ENCODE measurements at places on chromosomes 6 and 20.

GRCh38 chr20:37494301-37494700 lies 26.7 kb upstream of the NNAT start:
- no peak for DNase-seq

DNA sequence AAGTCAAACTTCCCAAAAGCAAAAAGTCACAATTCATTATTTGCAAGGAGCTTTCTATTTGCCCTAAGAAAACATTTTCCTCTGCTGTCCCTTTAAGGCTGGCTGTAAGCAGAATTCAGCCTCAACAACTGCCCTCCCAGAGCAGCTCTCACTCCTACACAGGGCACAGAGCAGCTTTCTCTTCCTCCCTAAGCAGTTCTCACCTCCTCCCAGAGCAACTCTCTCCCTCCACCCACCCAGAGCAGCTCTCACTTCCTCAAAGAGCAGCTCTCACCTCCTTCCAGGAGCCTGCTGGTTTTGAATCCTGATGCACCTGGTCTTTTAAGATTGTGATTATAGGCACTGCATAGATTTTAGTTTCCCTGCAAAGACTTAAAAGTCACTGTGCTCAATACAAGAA lies 120.6 kb upstream of the TMEM181 start:
- no peak for DNase-seq

GRCh38 chr6:133456439-133456838 lies 215.3 kb downstream of the EYA4 start:
- no peak for DNase-seq

GRCh38 chr6:5525209-5525608 lies 263.9 kb downstream of the FARS2 start:
- no peak for DNase-seq

- peak; percentile 78 for DNase-seq
Observed at GRCh38 chr6:157514659-157515496, 133.9 kb downstream of the ZDHHC14 start.

DNA sequence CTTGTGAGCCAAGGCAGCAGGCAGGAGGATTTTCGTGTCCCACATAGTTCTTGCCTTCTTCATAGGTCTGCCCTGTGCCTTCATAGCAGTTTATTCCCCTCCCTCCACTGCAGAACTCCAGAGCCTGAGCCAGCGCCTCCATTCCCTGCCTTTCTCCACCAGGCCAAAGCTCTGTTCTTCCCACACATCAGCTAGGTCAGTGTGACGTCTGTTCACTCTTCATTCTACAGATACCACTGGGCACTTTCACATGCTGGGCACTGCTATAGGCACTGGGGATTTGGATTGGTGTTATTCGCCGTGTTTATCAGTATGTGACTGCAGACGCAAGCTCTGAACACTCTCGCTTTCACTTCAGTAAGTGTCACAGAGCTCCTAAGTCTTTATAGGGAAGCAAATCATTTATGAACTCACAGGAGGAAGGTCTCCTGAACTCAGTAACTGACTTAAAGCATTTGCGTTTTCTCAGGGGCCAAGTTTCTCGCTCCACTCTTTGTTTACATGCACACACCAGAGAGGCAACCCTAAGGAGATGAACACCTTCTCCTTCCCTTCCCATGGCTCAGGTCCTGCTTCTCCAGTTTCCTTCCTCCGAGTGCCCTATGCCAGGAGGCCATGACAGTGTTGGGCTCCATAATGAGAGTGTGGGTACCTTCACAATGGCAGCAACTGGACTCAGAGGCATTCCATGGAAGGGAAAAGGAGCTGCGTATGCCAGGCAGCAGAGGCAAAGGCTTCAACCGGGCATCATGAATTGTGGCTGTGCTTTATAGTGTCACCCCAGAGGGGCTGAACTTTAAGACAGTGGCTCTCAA lies 6.3 kb upstream of the APMAP start:
- peak; percentile 27 for DNase-seq

GRCh38 chr6:17454316-17455005 lies 61.1 kb downstream of the CAP2 start:
- no peak for DNase-seq

DNA sequence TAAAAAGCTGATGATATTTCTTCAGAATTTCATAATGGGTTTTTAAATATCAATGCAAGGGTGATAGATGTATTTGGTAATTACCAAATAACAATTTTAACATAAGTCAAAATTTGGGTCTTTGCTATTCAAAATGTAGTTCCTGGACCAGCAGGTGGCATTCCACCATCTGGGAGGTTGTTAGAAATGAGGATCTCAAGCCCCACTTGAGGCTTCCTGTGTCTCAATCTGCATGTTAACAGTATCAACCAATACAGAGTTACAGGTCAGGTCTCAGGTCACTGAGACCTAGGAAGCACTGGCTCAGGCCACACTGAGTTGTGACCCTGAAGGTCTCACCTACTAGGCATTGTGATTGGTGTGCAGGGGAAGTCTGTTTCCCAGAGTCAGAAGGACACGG lies 57.2 kb upstream of the MTRF1L start:
- DNase-seq, result no peak

GRCh38 chr6:43810965-43811732 lies 41.1 kb downstream of the VEGFA start:
- DNase-seq, result no peak

DNA sequence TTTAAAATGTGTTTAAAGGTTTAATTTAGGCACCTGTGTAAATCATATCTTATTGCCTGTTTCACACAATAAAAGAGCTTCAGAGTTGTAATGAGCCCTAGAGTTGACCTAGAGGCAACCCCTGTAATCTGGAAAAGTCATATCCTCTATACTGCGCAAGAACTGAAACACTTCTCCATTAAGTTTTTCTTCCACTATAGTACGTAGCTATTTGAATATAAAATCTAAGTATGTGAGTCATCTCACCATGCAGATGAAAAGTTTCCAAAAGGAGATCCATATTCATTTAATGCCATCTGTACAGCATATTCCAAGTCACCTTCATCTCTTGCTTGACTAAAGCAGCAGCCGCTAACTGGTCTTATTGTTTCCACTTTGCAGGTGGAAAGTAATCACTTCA lies 26.0 kb upstream of the TAAR1 start:
- no peak for DNase-seq

GRCh38 chr6:27251606-27252251 lies 4.2 kb downstream of the PRSS16 start:
- DNase-seq, result no peak

GRCh38 chr20:5973971-5974370 lies 23.5 kb downstream of the MCM8 start:
- no peak for DNase-seq

DNA sequence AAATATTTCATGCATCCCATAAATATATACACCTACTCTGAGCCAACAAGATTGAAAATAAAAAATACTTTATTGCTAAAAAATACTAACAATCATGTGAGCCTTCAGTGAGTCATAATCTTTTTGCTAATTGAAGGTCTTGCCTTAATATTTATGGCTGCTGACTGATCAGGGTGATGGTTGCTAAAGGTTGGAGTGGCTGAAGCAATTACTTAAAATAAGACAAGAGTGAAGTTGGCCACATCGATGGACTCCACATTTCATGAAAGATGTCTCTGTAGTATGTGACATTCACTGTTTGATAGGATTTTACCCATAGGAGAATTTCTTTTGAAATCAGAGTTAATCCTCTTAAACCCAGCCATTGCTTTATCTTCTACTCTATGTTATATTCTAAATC lies 11.1 kb downstream of the TRDN start:
- no peak for DNase-seq

- DNase-seq, result no peak
Observed at GRCh38 chr20:35626386-35627001, 10.9 kb downstream of the SPAG4 start.

DNA sequence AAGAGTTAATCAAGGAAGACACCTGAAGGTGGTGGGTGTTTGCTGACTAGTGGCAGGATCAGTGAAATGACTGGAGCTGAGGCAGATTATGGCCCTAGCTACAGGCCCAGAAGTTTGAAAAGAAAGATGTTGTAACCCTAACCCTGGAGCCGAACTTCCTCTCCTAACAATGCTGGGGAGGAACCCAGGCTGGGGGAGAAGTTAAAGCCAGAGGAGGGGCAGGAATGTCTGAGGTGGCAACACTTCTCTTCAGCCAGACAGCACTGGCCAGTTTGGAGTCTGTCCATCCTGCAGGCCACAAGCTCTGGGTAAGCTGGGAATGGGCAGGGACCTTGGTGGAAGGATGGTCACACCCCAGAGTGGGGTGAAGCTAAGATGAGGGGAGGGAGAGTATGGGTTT lies at the start of gene LST1:
Gene LST1 (plus strand): TSS at position 270 of the 400 bp plus-strand sequence. CDS start 1,023 bp downstream, outside the sequence.
- DNase-seq, result no peak

- DNase-seq, result no peak
Observed at GRCh38 chr6:12163149-12163548, 127.0 kb upstream of the EDN1 start.

DNA sequence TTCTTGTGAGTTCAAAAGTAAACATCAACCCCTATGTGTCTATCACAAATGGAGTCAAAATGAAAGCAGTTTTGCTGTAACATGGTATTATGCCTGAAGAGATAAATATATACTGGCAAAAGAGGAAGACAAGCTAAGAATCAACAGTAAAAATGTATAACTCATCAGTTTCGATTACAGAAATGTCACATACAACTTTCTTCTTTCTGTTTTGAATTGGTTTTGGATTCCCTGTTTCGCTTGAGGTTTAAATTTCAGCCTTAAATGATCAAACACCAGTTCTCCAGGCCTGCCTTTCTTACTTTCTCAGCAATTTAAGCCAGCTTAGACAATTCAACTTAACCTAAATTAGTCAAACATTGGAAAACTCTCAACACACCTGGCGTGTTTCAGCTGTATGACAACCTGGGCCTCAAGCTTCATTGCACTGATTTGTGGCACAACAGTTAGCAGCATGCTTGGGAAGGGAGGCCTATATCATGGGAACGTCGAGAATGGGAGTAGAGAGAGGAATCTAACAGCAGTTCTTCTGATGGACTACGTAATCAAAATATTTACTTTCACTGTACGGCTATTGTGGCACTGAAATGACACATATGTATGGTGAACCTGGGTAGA lies 51.9 kb upstream of the MARCKS start:
- no peak for DNase-seq

GRCh38 chr20:47315339-47316056 lies 41.0 kb downstream of the ZMYND8 start:
- peak; percentile 84 for DNase-seq

DNA sequence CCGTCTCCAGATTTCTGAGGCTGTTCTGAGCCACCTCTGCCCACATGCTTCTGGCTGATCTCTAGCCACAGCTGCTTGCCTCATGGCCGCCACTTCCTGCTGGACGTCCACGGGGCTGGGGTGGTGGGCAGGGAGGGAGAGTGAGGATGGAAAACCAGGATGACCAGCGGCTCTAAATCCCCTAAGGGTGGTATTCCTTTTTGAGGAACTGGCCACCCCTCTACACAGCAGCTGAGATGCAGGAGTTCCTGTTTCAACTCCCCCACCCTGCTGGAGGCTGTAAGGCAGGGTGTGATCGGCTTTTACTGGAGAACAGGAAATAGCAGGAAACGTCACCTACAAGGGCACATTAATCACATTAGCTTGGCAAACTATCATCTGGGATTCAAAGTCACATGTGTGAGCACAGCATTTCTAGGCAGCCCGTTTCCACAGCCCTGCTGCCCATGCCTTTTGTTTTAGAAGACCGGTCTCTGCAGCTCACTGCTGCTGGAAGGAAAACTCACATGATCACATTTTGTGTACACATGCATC lies 181.6 kb upstream of the ECI2 start:
- DNase-seq, result peak; percentile 47

- DNase-seq, result no peak
Observed at GRCh38 chr20:22768266-22769178, 184.2 kb upstream of the FOXA2 start.

DNA sequence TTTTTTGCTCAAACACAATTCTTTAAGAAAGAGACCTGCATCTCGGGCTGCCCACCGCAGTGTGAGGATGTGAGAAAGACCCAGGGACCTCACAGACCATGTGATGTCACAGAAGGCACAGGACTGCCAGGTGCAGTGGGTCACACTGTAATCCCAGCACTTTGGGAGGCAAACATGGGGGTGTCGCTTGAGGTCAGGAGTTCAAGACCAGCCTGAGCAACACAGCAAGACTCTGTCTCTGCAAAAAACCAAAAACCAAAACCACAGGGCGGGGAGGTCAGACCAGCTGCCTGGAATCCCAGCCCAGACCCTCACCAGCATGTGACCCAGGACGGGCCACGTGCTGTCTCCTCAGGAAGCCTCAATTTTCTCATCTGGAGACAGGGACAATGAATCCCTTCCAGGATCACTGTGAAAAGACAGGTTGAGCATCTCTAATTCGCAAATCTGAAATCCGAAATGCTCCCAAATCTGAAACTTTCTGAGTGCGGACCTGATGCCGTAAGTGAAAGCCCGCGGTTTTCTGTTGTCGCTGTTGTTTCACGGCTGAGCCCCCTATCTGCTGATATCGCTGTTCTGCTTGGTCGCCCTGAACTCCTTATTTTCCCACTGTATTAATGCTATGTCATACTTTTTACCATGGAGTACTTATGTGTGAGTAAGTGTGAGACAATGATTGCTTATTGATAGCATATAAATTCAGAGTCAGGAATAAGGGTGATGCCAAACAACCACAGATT lies 159.5 kb upstream of the PTPN1 start:
- no peak for DNase-seq

DNA sequence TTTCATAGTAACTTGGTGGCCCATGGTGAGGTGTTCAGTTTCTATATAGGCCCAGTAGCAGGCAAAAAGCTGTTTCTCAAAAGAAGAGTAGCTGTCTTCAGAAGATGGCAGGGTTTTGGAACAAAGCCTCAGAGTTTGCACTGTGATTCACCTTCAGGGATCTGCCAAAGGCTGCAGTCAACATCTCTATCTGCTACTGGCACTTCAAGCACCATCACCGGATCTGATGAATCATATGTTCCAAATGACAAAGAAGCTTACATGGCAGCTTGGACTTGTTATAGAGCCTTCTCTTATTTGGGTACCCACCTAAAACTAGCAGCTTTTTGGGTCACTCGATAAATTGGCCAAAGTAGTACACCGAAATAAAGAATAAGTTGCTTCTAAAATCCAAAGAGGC lies 39.5 kb downstream of the PKIB start:
- DNase-seq, result no peak

- no peak for DNase-seq
Observed at GRCh38 chr20:59578436-59579403, 25.6 kb upstream of the PHACTR3 start.

GRCh38 chr20:6783752-6784151 lies 16.3 kb downstream of the BMP2 start:
- DNase-seq, result no peak

GRCh38 chr20:24634855-24635254 lies 165.4 kb downstream of the SYNDIG1 start:
- peak; percentile 78 for DNase-seq

DNA sequence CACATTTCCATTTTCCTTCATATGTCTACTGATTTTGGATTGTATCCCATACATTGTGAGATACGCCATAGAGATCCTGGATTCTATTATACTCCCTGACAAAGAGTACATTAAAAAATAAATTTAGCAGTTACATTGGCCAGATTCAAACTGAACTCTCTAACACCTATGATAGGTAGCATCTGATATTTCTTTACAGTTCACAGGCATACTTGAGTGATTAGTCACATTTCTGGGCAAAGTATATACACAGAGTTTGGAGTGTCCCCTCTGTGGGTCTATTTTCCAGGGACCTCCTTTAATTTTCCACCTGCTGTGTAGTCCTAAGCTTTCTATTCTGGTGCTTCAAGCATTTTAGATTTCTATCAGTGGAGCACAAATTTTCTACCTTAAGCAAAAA lies 96.4 kb downstream of the TBC1D32 start:
- no peak for DNase-seq

- DNase-seq, result no peak
Observed at GRCh38 chr6:148323344-148323743, 19.3 kb upstream of the SASH1 start.

- no peak for DNase-seq
Observed at GRCh38 chr6:7933794-7934193, 23.2 kb upstream of the TXNDC5 start.

GRCh38 chr6:78076371-78076770 lies 423.5 kb downstream of the MEI4 start:
- no peak for DNase-seq
